ENCODE measurements at places on chromosomes 2 and 18.

GRCh38 chr18:63730773-63731172 lies 28.0 kb downstream of the SERPINB11 start:
- no peak for DNase-seq

DNA sequence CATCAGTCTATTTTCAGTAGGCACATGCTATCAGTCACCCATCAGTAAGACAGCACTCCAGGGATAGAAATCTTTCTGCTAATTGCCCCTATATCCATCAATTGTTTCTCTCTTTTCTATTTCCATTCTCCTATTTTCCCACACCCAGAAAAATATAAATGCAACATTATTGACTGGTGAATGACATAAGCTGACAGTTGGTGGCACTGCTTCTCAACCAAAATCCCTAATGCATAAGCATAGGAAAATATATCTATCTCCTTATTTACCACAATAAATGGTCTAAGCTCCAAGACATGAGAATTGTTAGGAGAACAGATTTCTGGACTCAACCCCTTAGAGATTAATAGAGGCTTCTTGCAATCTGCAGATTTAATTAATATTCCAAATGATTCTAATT lies 64.0 kb upstream of the REG3A start:
- no peak for DNase-seq

DNA sequence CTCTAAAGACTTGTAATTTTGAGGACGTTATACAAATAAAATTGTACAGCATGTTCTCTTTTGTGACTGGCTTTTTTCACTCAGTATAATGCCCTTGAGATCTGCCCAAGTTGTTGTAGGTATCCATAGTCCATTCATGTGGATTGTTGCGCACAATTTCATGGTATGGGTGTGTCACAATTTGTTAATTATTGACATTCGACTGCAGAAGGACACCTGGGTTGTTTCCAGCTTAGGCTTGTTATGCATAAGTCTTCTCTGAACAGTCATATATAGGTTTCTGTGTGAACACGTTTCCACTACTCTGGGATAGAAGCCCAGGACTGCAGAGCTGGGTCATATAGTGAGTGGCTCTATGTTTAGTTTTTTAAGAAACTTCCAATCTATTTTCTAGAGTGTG lies 800.8 kb upstream of the SALL3 start:
- no peak for DNase-seq

DNA sequence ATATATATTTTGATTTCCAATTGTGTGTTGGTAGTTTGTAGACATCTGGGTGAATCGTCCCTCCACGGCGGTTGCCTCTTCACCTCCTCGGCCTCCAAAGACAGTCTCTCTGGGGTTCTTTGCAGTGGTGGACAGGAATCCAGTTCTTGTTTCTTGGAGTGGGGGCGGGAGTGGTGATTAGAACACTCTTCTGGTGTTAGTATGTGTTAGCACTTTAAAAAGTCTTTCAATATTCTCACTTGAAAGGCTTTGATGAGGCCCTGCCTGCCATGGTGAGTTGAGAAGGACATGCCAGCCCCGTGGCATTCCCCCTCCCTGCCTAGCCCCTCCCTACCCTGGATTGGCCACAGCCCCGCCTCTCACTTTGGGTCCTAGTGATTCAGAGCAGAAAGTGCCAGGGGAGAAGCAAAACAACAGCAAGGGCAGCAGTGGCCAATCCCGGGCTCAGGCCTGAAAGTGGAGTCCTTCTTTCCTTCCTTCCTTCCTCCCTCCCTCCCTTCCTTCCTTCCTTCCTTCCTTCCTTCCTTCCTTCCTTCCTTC lies 316.8 kb upstream of the HS6ST1 start:
- DNase-seq: no peak

DNA sequence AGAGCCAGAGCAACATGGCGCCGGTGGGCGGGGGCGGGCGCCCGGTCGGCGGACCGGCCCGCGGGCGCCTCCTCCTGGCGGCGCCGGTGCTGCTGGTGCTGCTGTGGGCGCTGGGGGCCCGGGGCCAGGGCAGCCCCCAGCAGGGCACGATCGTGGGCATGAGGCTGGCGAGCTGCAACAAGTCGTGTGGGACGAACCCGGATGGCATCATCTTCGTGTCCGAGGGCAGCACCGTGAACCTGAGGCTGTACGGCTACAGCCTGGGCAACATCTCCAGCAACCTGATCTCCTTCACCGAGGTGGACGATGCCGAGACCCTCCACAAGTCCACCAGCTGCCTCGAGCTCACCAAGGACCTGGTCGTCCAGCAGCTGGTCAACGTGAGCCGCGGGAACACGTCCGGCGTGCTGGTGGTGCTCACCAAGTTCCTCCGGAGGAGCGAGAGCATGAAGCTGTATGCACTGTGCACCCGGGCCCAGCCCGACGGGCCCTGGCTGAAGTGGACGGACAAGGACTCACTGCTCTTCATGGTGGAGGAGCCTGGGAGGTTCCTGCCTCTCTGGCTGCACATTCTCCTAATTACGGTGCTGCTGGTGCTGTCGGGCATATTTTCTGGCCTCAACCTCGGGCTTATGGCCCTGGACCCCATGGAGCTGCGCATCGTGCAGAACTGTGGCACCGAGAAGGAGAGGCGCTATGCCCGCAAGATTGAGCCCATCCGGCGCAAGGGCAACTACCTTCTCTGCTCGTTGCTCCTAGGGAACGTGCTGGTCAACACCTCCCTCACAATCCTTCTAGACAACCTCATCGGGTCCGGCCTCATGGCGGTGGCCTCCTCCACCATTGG lies 507 bp downstream of the CNNM4 start:
- DNase-seq: no peak

- no peak for DNase-seq
Observed at GRCh38 chr2:169670215-169670651, 24.0 kb downstream of the CFAP210 start.

DNA sequence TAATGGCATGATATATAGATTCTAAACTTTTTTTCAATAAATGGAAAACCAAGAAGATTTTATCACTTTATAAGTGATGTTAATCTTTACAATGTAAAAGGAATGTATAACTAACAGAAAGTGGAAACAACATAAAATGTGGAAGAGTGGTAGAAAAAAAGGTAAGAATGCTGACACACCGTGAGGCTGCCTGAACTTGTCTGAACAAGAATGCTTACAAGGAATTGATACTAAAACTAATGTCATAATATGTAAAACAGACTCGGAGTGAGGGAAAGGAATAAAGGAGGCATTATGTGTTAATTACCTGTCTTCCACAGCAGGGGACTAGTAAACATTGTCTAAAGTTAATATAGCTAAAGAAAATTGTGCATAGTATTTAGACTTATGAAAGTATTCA lies 958.8 kb upstream of the TMEFF2 start:
- DNase-seq: no peak
